ENCODE measurements at places on chromosomes 3 and 15.

- DNase-seq = no peak
Observed at GRCh38 chr3:142470826-142471225, 23.0 kb upstream of the XRN1 start.

- DNase-seq = no peak
Observed at GRCh38 chr3:127682561-127682960, 9.8 kb downstream of the ABTB1 start.

DNA sequence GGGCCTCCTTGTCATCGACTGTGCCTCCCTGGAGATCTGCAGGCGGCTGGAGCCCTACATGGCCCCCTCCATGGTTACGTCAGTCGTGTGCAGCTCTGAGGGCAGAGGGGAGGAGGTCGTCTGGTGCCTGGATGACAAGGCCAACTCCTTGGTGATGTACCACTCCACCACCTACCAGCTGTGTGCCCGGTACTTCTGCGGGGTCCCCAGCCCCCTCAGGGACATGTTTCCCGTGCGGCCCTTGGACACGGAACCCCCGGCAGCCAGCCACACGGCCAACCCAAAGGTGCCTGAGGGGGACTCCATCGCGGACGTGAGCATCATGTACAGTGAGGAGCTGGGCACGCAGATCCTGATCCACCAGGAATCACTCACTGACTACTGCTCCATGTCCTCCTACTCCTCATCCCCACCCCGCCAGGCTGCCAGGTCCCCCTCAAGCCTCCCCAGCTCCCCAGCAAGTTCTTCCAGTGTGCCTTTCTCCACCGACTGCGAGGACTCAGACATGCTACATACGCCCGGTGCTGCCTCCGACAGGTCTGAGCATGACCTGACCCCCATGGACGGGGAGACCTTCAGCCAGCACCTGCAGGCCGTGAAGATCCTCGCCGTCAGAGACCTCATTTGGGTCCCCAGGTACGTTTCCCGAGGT is 146.5 kb downstream of the LRRK1 start:
- DNase-seq = no peak

GRCh38 chr3:161969867-161970266 is 473.3 kb downstream of the OTOL1 start:
- DNase-seq = no peak

GRCh38 chr3:127483005-127483641 is 107.4 kb downstream of the TPRA1 start:
- DNase-seq = no peak

GRCh38 chr3:44966795-44967278 is 9.1 kb downstream of the ZDHHC3 start:
- no peak for DNase-seq

GRCh38 chr3:114565216-114565615 is 271.4 kb downstream of the TIGIT start:
- DNase-seq = no peak

- no peak for DNase-seq
Observed at GRCh38 chr3:19348500-19348899, 200.2 kb downstream of the KCNH8 start.

- DNase-seq = no peak
Observed at GRCh38 chr3:172707967-172708366, 2.9 kb downstream of the NCEH1 start.

- DNase-seq = no peak
Observed at GRCh38 chr15:71261909-71262308, 146.6 kb downstream of the THSD4 start.

DNA sequence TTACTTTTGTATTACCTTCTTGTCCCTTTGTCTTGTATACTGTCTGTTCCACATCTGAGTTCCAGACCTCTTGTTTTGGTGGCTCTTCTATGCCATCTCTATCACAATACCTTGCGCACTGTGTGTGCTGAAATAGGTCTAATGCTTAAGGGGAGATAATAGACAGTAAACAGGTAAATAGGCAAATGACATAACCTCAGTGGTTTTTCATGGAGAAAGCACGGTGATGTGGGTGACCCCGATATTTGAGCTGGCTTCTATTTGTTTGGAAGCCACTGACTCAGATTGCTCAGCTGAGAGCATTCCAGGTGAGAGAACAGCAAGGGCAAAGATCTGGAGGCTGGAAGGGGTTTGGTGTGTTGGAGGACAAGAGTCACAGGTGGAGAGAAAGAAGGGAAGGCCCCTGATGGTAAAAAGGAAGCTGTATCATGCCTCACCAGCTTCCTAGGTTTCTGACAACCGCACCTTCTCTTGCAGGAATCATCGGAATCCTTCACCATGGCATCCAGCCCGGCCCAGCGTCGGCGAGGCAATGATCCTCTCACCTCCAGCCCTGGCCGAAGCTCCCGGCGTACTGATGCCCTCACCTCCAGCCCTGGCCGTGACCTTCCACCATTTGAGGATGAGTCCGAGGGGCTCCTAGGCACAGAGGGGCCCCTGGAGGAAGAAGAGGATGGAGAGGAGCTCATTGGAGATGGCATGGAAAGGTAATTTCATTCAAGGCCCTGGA is 795 bp downstream of the MCM2 start:
- DNase-seq = no peak

DNA sequence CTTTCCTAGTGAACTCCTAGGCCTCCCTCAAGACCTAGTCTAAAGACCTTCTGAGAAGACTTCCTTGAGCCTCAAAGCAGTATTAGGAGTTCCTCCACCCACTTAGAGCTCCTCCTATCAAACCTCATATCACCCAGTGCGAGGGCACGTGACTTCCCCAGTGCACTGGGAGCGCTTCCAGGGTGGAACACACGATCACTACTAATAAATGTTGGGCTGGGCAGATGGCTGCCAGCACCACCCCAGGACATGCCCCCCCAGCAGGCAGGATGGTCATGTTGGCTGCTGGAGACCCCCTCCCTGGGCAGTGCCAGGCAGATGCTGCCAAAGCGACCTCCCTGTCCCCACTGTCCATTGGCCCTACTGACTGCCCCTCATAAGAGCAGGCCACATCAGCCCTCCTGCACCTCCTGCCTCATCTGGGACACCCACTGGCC is 8.5 kb upstream of the PLXND1 start:
- no peak for DNase-seq

- DNase-seq = no peak
Observed at GRCh38 chr3:123333401-123333800, 115.5 kb downstream of the ADCY5 start.

DNA sequence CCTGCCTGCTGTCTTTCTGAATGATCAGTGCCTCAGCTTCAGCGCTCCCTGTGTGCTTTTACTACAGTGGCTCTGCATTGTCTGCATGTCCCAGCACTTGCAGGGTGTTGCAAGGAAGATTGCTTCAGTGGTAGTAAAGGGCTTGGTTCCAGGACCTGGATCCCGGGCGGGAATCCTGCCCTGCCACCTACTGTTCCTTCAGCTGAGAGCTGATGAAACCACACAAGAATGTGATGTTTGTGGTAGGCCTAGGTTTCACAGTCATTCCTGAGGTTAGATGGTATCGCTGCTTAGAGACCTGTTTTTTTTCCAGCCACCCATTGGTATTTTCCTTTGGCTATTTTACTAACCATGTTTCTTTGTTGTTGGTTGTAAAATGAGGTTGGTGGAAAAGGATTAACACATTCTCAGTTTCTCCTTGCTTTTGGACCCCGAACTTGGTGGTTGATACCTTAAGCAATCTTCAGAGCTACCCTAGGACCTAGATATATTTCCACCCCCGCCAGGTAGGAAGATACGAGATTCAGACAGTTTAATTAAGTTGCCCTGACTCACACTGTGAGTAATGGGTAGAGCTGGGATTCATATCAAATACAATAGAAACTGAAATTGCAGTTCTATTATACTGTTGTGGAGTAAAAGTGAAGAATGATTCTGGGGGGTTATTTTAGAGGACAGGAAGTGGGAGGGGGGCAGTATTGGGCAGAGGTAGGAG is 11.4 kb downstream of the GPR87 start:
- no peak for DNase-seq

DNA sequence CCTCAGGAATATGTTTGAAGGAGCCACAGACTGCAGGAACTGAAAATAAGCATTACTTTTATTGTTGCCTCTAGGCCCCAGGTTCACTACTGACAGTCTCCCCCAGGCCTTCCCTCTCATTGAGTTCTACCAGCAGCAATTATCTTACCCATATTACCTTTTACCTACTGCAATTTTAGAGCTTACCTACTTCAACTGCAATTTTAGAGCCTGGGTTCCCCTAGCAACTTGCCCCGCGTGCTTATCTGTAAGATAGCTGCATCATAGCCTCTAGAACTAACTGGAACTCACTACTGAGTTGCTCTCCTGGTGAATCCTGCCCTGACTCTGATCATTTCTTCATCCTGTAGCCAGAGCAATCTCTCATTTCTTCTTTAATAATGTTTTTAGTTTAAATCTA is 29.2 kb upstream of the WWTR1 start:
- no peak for DNase-seq

DNA sequence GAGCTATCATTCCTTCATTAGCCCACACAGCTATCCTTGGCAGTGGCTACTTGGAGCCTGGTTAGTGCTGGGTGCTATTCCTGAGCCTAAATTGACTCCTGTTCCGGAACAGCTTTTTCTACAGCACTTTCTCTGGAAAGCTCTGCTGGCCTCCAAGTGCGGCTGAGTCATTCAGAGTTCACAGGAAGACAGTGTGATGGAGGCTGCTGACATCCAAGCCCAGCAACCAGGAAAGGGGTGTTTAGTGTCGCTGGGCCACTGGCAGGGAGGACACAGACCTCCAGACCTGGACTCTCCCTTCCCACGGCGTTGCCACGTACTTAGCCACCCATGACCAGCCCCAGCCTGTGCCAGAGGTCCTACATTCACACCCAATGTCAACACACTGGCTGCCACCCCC is 28.7 kb downstream of the CACNA2D2 start:
- no peak for DNase-seq

- DNase-seq = no peak
Observed at GRCh38 chr15:38042707-38043445, 108.4 kb downstream of the TMCO5A start.

- no peak for DNase-seq
Observed at GRCh38 chr3:50689558-50689957, 14.8 kb downstream of the DOCK3 start.

DNA sequence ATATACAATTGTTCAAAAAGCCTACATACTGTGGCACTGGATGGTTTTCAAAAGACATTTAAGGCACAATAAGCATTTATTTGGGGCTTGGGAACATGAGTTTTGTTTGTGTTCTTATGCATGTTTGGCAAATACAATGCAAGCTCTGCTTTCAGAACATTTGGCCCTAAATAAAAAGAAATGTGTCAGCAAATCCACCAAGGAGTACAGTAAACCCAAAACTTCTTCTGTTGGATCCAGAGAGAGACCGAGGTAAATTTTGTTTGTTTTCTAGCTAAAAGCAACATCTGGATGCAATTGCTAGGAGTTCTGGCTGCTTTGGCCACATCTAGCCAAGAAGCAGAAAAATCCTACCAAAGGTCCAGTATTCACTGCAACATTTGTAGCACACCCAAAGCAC is 168.8 kb downstream of the DCLK3 start:
- no peak for DNase-seq

DNA sequence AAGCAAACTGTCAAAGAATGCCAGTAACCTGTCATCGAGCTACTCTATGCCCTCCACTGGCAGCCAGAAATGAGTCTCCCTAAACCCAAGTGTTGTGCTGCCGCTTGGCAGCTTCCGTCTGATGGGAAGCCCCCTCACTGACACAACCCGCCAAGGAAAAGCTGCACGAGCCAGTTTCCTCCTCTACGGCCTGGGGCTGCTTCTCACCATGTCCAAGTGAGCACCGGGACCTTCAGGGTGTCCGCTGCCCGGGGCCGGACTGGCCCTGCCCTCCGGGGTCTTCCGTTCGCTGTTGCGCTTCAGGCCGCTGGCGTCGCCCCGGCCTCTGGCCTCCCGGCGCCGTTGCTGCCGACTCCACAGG is 490 bp downstream of the TOMM70 start:
- DNase-seq = no peak

GRCh38 chr3:2823031-2823430 is 287.1 kb downstream of the IL5RA start:
- no peak for DNase-seq

GRCh38 chr15:95325763-95326404 is 1004.6 kb upstream of the NR2F2 start:
- DNase-seq = no peak

DNA sequence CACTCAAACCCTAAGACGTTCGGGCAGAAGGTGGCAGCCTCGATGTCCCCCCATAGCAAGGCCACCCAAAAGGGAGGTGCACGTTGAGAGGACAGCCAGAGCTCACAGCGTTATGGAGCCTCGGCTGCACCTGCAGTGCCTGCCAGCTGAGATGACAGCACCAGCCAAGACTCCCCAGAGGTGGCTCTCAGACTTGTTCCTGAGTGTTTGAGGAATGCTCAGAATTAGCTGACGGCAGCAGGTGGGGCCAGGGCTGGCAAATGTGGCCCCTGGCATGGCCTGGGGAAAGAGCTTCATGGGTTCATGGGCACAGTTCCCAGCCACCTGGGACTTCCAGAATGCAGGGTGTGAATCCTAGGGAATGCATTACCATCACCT is 177.8 kb downstream of the KLF13 start:
- DNase-seq = no peak

DNA sequence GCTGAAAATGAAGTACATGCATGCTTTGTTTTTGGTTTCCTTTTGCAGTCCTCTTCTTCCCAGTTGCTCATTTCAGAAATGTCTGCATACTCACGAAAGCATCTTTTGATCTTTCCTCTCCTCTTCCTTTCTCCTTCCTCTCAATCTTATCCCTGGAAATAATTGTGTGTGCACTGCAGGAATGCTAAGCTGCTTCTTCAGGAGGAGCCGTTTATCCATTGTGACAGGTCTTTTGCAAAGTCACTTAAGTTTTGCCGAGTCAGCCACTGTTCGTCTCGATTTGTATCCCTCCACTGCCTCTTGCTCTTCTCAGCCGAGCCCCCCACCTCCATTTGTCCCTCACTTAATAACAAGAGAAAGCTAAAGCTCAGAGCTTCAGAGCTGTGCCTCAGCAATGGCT is 597.6 kb downstream of the AGBL1 start:
- no peak for DNase-seq

DNA sequence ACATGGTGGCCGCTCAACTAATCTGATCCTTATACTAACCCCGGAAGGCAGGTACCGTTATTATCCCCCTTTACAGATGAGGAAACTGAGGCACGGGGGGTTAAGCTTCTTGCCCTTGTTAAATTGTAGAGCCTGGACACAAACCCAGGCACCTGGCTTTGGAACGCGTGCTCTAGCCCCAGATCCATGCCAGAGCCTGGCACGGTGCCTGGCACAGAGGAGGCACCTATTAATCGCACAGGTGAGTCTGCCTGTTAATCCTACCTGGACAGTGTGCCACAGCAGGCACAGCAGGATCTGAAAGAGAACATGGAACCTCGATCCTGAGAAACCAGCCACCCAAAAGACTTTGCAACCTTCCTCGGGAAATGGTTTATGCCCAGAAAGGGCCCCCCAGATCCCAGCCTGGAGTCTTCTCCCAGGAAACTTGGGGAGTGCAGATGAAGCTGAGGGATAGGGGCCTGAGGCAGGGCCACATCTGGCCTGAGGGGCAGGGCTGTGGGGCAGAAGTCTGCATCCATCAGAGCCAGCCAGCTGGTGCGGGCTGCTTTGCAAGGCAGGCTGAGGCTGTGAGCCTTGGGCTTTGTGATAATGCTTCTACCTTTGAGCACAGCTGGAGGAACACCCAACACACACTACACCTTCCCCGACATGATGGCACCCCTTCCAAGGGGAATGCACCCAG is 55.3 kb upstream of the SLC6A1 start:
- no peak for DNase-seq

- DNase-seq = no peak
Observed at GRCh38 chr3:34106379-34106778, 307.9 kb downstream of the PDCD6IP start.

GRCh38 chr3:170982733-170983132 is 43.8 kb downstream of the SLC2A2 start:
- DNase-seq = no peak

Data from activated CD8-positive, alpha-beta memory T cell treated with anti-CD3 and anti-CD28 coated beads for 1 hour (primary cell).